ENCODE measurements at places on chromosomes 7 and 10.

DNA sequence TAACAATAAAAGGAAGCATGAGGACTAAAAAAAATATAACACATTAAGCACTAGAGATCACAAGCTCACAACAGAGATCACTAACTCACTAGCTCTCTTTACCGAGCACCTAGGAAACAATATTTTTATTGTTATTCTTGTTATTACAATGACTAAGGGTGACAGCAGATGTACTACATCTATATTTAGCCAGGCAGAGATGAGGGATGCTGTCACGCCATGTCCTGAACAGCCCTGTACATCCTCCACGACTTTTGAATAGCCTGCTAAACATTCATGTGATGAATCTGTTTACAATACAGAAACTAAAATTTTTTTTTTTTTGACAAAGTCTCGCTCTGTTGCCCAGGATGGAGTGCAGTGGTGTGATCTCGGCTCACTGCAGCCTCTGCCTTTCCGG lies 22.7 kb downstream of the FAM133B start:
- no peak for DNase-seq

DNA sequence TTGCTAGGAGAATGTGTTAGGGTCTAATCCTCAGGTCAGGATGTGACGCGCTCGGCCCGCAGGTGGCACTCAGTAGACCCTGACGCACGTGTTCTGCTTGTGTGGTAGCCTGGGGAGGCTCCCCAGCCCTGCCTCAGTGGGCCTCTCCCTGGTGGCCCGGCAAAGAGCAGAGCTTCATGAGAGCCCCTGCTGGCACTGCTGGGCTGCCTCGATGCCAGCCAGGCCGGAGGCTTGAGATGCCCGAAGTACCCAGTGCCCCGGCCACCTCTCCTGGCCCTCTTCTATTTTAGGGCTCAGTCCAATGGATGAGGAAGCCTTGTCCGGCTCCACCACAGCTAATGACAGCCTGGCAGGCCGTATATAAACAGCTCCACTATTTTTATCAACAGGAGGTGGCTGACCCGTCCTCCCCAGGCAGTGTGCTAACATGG lies 42.0 kb downstream of the PRF1 start:
- DNase-seq, result no peak

- no peak for DNase-seq
Observed at GRCh38 chr10:132827861-132828539, 42.1 kb upstream of the NKX6-2 start.

- DNase-seq, result no peak
Observed at GRCh38 chr10:112848228-112848627, 101.8 kb upstream of the TCF7L2 start.

GRCh38 chr7:77799078-77799964 lies 748 bp downstream of the PHTF2 start:
- DNase-seq, result peak; percentile 43

GRCh38 chr7:117530390-117530789 lies 50.6 kb downstream of the CFTR start:
- no peak for DNase-seq

All from GM03348 (cell line).